Fibroblast of pulmonary artery (primary cell): ENCODE measurements at places on chromosomes 5 and 9.

- no peak for DNase-seq
Observed at GRCh38 chr5:68531970-68532369, 316.4 kb downstream of the PIK3R1 start.

DNA sequence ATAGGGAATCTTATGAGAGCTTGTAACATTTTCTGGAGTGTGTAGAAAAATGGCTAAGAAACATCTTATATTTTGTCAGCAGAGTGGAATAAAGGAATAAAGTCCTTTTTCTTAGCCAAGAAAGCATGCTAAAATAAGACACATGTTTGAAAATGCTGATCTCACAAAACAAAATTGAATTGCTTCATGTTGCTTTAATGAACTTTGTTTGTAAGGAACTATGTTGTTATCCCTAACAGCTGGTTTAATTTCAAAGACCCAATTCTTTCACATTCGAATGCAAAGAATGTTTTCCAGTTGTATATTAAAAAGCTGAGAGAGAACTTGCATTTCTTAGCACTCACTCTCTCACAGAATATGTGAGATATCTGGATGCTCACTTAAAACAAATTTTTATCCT is 107.6 kb downstream of the MUSK start:
- DNase-seq, result no peak

DNA sequence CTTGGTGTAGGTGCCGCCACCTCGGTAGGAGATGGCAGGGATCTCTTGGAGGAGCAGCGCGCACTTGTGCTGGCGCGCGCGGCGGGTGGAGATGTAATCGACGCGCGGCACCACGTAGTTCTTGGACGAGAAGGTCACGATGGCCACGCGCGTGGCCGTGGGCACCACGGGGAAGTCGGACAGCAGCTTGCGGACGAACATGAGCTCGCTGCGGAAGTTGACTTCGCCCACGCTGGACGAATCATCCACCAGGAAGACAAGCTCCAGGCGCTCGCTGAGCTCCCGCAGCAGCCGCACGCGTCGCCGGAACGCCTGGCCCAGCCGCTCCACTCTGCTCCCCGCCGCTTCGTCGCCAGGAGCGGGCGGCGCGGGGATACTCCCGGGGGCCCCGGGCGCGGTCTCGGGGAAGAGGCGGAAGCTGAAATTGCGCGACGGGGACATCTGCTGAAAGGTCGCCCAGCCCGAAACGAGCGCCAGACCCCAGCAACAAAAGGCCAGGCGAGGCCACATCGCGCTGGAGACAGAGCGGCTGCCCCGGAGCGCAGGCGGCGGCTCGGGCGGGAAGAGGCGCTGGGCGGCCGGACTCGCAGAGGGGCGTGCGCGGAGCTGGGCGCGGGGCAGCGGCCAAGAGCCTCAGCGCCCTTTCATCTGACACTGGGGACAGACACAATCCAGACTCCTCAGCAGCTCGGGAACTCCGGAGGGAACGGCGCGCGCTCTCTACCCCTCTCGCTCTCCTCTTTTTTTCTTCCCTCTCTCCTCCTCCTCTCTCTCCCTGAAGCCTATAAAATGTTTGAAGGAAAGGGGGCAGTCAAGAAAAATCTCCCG is at the start of gene SVEP1:
Gene SVEP1, minus strand, starts transcription at position 708 of the 828 bp plus-strand sequence. Its CDS starts 198 bp downstream, at position 510.
- DNase-seq, result peak; percentile 73

DNA sequence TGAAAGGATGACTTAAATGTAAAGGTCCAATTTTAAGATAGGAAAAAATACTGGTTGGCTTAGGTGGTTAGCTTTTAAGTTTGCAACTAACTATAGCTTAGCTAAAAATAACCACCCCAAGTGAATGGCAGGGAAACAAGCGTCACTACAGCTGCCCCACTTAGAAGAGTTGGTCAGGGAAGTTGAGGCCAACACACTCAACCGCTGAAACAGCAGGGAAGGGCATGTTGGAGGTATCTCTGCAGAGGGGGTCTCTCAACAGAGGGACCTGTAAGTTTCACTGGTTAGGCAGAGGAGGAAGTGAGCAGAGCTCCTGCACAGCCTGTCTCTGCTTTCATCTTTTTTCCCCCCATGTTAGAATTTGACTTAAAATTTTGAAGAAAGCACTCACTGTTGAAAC is 75.3 kb downstream of the LHFPL2 start:
- no peak for DNase-seq

- no peak for DNase-seq
Observed at GRCh38 chr9:81559197-81559596, 130.2 kb downstream of the TLE1 start.

- DNase-seq, result no peak
Observed at GRCh38 chr5:66828046-66828547, 231.9 kb downstream of the MAST4 start.

- DNase-seq, result peak; percentile 88
Observed at GRCh38 chr5:14105718-14106410, 37.3 kb upstream of the TRIO start.

GRCh38 chr5:87361031-87361445 is 51.7 kb downstream of the CCNH start:
- DNase-seq, result peak; percentile 45

DNA sequence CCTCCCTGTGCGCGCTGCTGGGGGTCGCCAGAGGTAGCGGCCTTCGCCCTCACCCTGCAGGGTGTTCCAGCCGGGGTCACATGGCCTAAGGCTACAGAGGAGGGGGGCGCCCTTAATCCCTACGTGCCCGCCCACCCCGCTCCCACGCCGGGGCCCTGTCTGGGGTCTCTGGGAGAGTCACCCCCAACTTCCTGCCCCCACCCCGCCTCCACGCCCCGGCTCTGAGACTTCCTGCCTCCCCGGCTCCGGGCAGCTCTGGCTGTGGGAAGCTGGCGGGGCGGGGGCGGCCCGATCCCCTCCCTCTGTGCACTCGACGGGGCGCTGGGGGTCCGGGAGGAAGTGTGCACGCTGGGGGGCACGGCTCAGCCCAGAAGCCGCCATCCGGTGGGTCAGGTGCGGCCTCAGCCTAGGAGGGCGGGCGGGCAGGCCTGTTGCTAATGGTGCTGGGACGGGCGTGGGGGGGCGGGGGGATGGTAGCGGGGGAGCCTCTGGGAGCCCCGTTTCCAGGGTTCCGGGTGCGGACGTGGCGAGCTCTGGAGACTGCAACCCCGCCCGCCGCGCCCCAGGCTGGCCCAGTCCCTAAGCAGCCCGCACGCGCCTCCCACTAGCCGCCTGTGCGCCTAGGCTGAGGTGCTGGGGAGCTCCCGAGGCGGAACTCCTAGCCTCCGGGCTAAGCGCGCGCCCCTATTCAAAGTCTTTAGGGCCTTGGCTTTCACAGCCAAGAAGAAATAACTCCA is 61.6 kb downstream of the CXXC5 start:
- no peak for DNase-seq

DNA sequence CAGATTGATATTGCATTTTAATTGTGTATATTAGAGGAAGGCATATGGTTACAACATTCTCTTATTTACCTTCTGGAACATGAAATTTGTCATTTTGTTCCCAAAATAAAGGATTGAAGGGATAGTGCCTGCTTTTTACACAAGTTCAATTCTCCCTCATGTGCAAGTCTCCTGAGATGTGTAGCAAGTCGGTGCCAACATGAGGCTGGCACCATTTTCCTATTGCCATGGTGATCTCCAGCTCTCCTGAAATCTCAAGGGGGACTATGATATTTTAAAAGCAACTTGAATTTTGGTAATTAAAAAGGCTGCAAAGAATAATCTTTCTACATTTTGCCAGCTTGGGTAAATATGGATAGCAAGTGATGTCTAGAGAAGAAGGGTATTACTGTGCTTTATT is 693.3 kb upstream of the WWC1 start:
- DNase-seq, result no peak

DNA sequence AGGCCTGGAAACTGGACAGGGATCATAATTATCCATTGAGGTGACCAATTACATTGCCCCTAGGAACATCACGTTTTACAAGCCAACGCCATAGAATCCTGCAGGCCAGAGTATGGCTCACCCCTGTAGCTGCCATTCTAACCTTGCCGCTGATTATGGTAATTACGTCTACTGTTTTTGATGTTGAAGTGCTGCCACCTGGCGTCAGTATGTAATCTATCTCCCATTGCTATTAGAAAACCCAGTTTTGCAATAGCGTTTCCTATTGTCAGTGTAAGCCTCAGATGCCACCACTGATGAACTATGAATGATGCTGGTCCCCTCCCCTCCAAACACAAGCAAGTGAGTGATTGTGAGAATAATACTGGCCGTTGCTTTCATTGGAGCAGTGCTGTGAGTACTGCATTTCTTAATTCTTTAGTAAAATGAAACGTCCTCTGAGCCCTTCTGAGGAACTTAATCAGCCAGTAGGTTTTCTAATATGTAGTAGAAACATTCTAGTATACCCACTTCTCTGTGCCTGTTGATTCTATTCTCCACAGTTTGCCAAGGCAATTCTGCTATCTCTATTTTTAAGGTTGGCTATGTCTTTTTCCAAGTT is 100.5 kb upstream of the NMUR2 start:
- DNase-seq, result peak; percentile 58

DNA sequence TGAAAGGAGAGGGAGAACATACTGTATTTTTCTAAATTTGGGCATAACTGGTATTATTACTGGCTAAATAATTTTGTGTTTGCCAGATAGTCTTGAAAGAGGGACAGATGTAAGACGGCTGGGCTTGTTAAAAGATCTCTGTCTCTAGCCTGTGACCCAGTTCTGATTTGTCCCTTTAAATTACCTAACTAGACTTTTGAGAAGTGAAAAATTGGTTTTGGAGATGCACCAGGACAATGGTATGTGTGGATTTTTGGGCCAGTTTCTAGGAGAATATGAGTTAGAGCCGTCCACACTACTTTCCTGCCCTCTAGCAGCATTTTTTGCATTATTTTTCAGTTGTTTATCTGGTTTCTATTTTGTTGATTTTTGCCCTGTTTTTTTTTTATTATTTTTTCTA is 33.5 kb downstream of the LNPEP start:
- no peak for DNase-seq

DNA sequence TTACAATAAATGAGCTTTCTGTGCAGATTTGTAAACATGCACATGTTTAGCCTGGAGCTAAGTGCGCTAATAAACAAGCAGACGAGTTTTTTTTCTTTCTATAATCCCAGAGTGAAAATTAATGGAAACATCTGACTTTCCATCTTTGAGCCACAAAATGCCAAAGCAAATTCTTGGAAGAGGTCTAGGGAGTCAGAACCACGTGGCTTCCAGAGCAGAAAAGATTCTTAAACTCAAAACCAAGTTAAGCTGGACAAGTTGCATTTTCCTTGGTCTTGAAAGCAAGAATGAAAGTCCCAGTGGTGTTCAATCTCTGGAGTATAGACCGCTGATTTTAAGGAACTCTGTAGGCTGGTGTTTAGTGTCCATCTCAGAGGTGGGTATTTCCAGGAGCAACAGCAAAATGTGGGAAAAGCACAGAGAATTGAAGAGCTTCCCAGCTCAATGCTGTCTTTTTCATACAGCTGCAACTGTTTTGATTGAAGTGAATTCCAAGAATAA is 71.4 kb downstream of the MYO10 start:
- DNase-seq, result no peak

- no peak for DNase-seq
Observed at GRCh38 chr9:69937833-69938535, 105.7 kb upstream of the MAMDC2 start.

- peak; percentile 93 for DNase-seq
Observed at GRCh38 chr5:9622971-9623421, 7.2 kb downstream of the TAS2R1 start.

GRCh38 chr5:52811067-52811749 is 23.5 kb downstream of the ITGA1 start:
- peak; percentile 66 for DNase-seq

DNA sequence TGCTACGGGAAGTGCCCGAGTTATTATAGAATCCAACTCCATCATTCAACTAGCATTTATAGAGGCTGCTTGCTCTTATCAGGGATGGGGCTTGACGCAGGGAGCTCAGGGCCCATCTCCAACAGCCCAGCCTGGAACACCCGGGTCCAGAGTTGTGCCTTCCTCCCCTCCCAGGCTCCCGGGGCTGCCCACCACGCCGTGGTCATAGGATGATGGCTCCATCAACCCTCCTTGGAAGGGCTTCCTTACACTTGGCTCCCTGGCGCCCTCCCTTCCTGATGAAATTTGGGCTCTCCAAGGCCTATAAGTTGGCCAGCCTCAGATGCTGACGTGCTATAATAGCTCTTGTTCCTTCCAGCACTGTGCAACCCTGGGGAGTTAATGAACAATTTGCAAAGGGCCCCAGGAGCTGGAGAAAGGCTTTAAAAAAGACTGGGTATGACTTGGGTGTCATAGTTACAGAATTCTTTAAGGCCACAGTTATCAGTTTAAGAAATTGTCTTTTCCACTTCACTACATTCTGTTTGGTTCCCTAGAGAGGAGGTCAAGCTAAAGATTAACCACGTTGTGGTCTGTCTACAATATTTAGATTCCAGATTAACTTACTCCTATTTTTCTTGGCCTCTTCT is 42.5 kb upstream of the GADD45G start:
- DNase-seq, result peak; percentile 8

DNA sequence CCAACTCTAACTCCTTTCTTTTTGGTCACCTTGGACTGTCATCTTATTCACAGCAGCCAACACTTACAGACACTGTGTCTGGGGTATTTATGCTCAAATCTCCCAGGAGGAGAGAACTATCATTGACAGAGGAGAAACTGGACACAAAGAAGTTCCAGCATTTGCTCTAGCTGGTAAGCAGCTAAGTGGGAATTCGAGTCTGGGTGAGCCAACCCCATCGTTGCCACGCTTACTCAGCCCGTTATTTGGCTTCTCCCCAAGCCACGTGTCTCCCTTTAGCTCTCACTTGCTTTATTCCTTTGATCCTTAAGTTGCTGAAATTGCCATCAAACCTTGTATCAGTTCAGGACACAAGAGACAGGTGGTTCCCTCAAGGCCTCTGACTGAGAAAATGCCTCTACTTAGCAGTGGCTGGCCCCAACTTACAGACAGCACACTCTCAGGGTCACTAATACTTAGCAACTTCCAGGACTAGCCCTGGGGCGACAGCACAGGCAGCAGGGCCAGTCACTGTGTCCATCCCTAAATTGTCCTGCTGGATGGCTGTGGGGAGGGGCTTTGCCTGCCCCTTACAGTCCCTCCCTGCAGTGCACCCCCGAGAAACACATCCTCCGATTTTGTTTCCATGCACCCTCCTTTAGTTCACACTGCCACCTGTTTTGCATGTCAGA is 1.4 kb downstream of the SLC36A2 start:
- DNase-seq, result no peak

- DNase-seq, result no peak
Observed at GRCh38 chr5:171612749-171613148, 172.9 kb upstream of the SMIM23 start.

GRCh38 chr5:66874004-66874403 is 277.8 kb downstream of the MAST4 start:
- DNase-seq, result no peak

DNA sequence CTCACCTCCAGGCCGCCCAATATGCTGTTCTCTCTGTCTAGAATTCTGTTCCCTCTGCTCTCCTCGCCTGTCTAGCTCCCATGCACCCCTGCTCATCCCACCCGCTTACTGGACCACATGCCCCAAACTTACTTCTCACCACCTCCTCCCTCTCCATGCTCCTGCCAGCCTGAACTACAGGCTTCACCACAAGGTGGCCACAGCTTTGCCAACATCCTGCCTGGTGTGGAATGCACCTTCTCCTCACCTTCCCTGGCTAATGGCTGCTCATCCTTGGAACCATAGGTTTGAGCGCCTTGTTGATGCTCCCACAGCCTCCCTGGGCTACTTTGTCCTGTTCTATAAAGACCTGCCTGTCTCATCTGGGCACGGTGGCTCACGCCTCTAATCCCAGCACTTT is 9.6 kb downstream of the LAMC3 start:
- no peak for DNase-seq
